Muscle of leg (tissue), 16 donors: ENCODE measurements at places on chromosomes 13 and 19. TPM values are rescaled to one million over a fixed set of nuclear protein-coding genes. Genes with fewer than 3 reads are reported as not detected.
A peak's percentile ranks its signal among the peaks of the same experiment; 100 is the strongest.

NLRP4 gene
- not detected for total RNA-seq

TMEM147 gene
- total RNA-seq: 51.4 TPM

SCN1B gene
- total RNA-seq: 3.2 TPM

MAST3 gene
- 3.4 TPM for total RNA-seq

GRCh38 chr13:100796463-100796862 is 121.9 kb upstream of the TMTC4 start:
- H3K4me1 ChIP-seq: no peaks in the 10 kb centered on the region
- no peak for DNase-seq
- H3K27ac ChIP-seq: no peak overlapping the region
- H3K4me3 ChIP-seq: no peak overlapping the region
- no peaks in the 10 kb centered on the region for H3K27me3 ChIP-seq

GRCh38 chr13:75220861-75221260 is 261.1 kb downstream of the TBC1D4 start:
- H3K27me3 ChIP-seq: no peaks in the 10 kb centered on the region
- no peaks in the 10 kb centered on the region for H3K36me3 ChIP-seq
- DNase-seq: peak; percentile 62
- H3K4me1 ChIP-seq: peaks cover 7% of the 10 kb centered on the region

GRCh38 chr19:16470911-16471811 is 609 bp downstream of the EPS15L1 start:
- H3K27me3 ChIP-seq: no peaks in the 10 kb centered on the region
- peaks cover 24% of the 10 kb centered on the region for H3K4me1 ChIP-seq
- peak overlapping the region; percentile 73 for H3K4me3 ChIP-seq

- H3K4me3 ChIP-seq: no peak overlapping the region
- no peaks in the 10 kb centered on the region for H3K27me3 ChIP-seq
- no peaks in the 10 kb centered on the region for H3K36me3 ChIP-seq
- no peaks in the 10 kb centered on the region for H3K4me1 ChIP-seq
- H3K27ac ChIP-seq: no peak overlapping the region
- DNase-seq: no peak
These were observed 1115.5 kb upstream of the SLC10A2 start for GRCh38 chr13:104181526-104182231.

DNA sequence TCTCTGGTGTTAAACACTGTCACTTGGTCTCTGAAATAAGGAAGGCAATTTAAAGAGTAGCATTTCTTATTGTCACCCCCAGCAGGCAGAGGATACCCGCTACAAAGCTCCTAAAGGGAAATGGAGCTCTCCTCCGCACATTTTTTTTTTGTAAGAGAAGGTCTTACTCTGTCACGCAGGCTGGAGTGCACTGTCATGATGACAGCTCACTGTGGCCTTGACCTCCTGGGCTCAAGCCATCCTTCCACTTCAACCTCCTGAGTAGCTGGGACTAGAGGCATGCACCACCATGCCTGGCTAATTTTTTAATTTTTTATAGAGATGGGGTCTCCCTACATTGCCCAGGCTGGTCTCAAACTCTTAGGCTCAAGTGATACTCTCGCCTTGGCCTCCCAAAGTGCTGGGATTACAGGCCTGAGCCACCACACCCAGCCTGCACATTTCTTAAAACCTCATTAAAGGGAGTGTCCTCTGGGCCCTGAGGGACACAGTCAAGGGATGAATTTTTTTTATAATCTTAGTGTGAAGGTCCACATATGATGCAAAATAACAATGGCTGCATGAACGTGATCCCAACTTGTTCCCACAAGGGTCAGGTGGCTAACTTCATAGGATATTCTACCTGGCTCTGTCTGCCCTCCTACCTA is 32.1 kb downstream of the SLC25A30 start:
- no peaks in the 10 kb centered on the region for H3K4me1 ChIP-seq
- H3K4me3 ChIP-seq: no peak overlapping the region
- no peak for DNase-seq
- peaks cover 26% of the 10 kb centered on the region for H3K36me3 ChIP-seq

DNA sequence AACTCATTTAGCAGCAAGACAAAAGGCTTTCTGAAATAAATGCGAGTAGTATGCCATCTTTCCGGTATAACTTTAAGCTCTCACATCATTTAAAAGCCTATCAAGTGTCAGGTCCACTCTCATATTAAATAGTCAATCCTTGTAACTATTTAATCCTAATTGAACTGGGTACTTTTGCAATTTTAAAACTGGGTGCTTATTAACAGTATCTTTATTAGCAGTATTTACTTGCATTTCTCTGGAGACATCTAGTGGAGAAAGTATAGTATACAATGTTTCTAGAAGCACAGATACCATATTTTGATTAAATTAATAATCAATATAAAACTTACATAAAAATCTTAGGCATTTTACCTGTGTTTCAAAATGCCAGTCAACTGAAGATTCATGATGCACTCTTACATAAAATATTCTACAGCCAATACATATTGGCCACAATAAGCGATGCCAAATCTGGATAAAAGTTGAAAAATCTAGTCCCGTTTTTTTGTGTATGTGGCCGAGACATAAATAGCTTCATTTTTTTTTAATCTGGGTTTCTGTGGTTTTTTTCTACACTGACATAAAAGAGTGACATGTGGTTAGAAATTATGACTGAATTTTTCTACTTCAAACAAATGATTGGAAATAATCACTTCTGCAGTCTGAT is 4.3 kb upstream of the POSTN start:
- H3K4me3 ChIP-seq: no peak overlapping the region
- H3K27me3 ChIP-seq: no peaks in the 10 kb centered on the region
- H3K36me3 ChIP-seq: no peaks in the 10 kb centered on the region

GRCh38 chr19:42441049-42441445 is 1.7 kb downstream of the CXCL17 start:
- H3K4me3 ChIP-seq: no peak overlapping the region
- H3K4me1 ChIP-seq: peaks cover 2% of the 10 kb centered on the region
- H3K27ac ChIP-seq: no peak overlapping the region
- H3K36me3 ChIP-seq: no peaks in the 10 kb centered on the region
- DNase-seq: no peak
- H3K27me3 ChIP-seq: peaks cover 5% of the 10 kb centered on the region

GRCh38 chr13:90713441-90714133 is 633.9 kb upstream of the MIR17HG start:
- no peak overlapping the region for H3K4me3 ChIP-seq
- H3K36me3 ChIP-seq: no peaks in the 10 kb centered on the region
- peak; percentile 11 for DNase-seq
- H3K27me3 ChIP-seq: no peaks in the 10 kb centered on the region
- H3K4me1 ChIP-seq: no peaks in the 10 kb centered on the region

- peak; percentile 58 for DNase-seq
- H3K4me3 ChIP-seq: peak overlapping the region; percentile 86
- H3K36me3 ChIP-seq: no peaks in the 10 kb centered on the region
- H3K27me3 ChIP-seq: no peaks in the 10 kb centered on the region
These were observed 546 bp downstream of the TBC1D4 start for GRCh38 chr13:75481176-75482069.

DNA sequence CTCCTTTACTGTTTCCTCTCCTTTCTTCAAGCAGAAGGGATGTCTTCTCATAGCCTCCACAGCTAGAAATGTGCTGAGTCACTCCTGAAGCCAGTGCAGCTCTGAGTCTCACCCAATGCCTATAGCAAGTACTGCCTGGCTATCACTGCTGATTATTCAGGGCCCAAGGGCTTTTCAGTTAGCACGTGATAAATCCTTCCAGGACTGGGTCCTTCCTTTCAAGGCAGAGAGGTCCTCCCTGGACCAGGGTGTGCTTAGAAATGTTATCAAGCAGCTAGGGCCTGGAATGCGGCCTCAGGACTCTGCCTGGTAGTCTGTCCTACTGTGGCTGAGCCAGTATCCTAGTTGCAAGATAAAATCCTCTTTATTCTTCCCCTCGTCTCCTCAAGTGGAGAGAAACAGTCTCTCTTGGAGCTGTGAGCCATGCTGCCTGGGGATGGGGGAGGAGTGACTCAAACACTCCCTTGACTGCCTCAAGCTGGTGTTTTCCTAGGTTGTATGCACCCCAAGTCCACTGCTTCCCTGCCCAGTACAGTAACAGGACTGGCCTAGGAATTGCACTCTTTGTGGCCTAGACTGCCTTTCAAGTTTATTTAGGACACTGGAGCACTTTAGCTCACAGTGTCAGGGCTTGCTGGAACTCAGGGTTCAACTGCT is 198.7 kb upstream of the SERP2 start:
- H3K4me3 ChIP-seq: no peak overlapping the region
- no peak for DNase-seq
